ENCODE measurements at places on chromosomes 4 and X.

DNA sequence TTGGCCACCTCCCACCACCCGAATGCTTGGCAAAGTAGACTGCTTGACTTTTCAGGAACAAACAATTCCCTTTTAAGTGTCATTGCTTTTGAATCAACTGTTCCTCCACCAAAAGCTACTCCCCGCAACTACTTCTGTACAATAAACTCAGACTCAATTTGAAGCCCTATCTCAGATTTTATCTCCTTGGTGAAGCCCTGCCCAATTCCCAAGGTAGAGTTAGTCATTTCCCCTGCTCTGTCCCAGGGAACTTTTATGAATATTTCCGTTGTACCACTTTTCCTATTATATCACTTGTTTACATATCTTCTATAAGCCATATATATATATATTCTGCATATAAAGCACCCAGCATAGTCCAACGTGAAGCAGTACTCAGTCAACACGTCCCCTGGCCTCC lies 102.8 kb downstream of the C4orf51 start:
- no peak for DNase-seq

DNA sequence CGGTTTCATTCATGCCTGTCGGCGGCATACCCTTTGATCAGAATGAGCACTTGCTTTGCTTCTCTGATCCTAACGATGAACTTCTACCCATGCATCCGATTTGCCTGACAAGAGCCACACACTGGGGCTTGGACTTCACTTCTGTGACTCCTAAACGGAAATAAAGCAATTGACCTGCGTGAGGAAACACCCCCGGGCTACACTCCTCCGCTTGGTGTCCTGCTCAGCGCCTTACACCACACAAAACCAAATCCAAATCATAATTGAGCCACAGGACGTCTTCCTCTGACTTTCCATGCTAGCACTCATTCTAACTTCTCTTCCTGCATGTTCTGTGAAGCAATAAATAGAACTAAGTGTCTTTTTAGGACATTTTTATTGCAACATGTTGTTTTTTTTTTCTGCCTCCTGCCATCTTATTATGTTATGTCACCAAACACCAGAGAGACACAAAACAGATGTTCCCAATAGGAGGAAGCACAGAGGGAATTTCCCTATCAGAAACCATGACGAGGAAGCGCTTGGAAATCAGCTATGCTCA lies 110.8 kb upstream of the FAM9B start:
- no peak for DNase-seq

GRCh38 chr4:82667761-82668480 lies 106.1 kb upstream of the TMEM150C start:
- no peak for DNase-seq

- peak; percentile 55 for DNase-seq
Measured at GRCh38 chr4:82430964-82431745, 765 bp downstream of the ENOPH1 start.

GRCh38 chr4:99945718-99946355 lies 581 bp downstream of the DNAJB14 start:
- peak; percentile 34 for DNase-seq

DNA sequence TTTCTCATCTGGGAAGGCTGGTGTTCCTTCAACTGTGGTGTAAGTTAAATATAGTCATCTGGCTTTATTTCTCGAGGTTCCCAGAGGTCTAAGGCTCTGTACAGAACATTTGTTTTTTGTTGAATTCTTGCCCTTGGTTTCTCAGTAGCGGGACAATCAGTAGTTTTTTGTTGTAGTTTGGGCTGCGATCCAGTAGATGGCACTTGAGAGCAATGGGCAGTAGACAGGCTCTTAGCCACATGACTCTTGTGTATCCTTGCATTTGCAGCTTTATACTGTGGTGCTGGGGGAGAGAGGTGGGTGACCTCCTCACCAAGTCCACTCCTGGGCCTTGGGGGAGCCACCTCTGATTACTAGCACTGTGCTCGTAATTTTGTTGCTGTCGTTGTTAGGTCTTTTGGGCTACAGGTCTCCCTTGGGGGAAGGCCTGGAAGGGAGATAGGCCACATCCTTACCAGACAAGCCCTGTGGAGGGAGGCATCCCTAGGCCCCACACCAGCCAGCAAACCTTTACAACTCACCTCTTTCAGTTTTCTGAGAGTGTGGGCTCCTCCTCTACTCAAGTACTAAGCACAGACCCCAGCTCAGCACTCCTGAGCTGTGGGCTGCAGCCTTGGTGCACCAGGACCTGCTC lies 8.1 kb downstream of the ETDB start:
- DNase-seq: no peak

DNA sequence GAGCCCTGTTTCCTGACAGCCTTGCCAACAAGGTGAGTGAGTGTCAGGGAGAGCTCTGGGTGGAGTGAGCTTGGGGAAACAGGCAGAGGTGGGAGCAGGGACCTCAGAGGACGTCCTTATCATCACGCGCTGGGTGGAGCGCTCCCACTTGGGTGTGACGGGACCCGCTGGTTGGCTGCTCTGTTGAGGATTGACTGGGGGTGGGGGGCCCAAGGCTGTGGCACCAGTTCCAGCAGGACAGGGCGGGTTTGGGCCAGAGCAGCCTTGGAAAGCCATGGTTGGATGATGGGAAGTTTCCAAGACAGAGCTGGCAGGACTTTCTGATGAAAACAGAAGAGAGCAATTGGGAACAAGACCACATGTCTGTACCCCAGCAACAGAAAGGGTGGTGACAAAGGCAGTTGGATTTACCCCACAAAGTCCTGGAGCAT lies 3.0 kb upstream of the PCGF3 start:
- no peak for DNase-seq

- no peak for DNase-seq
Measured at GRCh38 chrX:70497026-70497425, 52.4 kb downstream of the DLG3 start.

GRCh38 chrX:25156323-25156722 lies 140.6 kb upstream of the ARX start:
- DNase-seq: no peak

DNA sequence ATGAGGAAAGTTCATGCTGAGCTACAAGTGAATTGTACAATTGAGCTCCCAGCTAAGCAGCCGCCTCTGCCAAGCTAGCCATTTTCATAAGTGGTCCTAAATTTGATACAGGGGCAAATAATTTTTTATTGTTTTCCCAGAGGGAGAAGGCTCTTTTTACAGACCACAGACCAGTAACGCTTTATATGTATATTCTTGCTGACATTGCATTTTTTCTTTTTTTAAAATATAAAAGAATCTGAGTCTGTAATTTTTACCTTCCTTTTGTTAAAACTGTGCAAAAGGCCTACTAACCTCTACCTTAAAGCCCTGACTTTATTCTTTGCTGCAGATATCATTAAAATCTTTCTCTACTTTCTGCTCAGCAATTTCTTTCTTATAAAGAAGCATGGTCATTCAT lies 501.2 kb upstream of the INTU start:
- no peak for DNase-seq

DNA sequence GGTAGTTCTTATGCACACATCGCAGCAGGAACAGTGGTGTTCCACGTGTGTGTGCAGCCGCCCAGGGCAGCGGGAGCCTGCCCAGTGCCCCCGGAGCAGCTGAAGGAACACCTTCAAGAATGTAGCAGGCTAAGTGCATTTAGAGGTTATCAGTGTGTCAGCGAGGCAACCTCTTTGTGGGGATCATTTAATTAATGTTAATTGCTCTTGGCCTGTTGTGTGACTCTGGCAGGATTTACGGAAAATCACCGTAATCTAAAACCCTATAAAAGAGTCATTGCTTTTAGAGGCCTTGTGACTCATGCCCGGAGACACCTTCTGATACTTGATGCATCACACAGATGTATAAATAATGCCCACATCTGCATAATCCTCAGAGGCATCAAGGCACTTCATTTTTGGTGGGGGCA lies 47.3 kb upstream of the GATB start:
- DNase-seq: no peak

- no peak for DNase-seq
Measured at GRCh38 chr4:48509543-48509942, 19.5 kb downstream of the ZAR1 start.

- no peak for DNase-seq
Measured at GRCh38 chrX:148573119-148573518, 72.7 kb downstream of the AFF2 start.

All from C1 segment of cervical spinal cord (tissue), 14 donors.